NCI-H1048 (cell line): ENCODE measurements at places on chromosomes 6 and 20.

- DNase-seq, result no peak
Measured at GRCh38 chr20:910132-910869, 5.8 kb downstream of the ANGPT4 start.

DNA sequence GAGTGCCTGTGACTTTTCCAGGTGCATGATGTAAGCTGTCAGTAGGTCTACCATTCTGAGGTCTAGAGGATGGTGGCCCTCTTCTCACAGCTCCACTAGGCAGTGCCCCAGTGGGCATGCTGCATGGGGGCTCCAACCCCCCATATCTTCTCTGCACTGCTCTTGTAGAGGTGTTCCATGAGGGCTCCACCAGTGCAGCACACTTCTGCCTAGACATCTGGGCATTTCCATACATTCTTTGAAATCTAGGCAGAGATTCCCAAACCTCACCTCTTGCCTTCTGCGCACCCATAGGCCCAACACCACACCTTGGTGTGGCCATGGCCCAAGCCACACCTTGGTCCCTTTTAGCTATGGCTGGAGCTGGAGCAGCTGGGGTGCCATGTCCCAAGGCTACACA lies 66.3 kb downstream of the VTA1 start:
- DNase-seq, result no peak

DNA sequence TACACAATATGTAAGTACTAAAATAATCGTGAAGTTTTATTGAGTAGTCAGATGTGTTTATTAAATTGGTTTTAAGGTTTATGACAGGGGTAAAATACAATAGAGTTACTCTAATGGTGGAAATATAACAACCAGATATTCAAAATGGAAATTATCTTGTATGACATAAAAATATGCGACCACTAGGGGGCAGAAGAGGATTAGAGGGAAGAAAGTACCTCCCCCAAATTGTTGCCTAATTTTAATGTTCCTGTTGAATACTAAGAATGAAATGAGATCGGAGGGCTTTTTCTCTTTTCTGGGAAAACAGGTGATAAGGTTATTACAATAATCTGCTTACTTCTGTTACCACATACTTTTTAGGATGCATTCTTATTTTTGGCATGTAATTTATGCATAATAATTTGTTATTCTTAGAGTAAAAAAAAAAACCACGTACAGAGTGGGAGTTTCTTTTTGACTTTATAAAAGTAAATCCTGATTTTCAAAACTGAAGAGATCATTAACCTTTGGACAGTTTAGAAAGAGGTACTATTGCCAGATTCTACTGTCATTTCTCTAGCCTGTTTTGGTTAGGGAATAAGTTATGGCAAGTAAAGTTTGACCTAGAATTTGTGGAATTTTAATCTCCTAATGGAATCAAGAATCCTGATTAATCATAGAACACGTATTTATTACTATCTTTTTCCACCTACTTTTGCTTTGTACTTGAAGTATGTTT lies 159.2 kb downstream of the CD109 start:
- DNase-seq, result peak; percentile 36

- DNase-seq, result no peak
Measured at GRCh38 chr6:16505711-16506357, 255.4 kb downstream of the ATXN1 start.

- no peak for DNase-seq
Measured at GRCh38 chr6:29968130-29968529, 25.8 kb downstream of the HLA-A start.

GRCh38 chr6:91743756-91744155 lies 1156.9 kb upstream of the MAP3K7 start:
- no peak for DNase-seq

- no peak for DNase-seq
Measured at GRCh38 chr20:1327827-1328679, 886 bp downstream of the SDCBP2 start.

DNA sequence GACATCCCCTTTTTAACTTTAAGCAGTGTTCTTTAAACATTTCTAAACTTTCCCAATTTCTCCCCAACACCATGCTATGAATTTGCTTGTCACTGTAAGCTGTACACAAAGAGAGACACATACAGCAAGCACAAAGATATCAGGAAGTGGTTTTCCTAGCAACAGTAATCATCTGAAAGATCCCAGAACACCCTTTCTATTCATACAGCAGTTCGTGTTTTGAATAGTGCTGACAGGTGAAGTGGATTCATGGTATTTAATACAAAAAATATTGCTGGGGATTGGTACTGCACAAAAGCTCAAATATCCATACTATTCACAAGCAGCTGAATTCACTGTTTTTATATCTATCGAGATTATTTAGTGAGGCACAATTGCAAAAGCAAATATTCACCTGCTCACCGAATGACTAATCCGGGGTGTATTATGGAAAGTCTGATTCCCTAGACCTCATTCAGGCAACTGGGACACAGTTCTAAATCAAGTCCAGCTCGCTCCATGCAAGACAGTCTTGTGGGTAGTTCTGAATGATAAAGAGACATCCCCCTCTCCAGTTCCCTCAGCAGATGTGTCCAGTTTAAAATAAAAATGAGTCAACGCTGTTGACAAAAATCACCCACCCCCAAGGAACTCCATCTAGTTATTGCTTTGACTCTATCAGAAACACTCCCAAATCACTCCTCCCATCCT lies 107.1 kb upstream of the TSHZ2 start:
- no peak for DNase-seq

GRCh38 chr20:25005220-25005619 lies 12.7 kb upstream of the APMAP start:
- DNase-seq, result no peak

DNA sequence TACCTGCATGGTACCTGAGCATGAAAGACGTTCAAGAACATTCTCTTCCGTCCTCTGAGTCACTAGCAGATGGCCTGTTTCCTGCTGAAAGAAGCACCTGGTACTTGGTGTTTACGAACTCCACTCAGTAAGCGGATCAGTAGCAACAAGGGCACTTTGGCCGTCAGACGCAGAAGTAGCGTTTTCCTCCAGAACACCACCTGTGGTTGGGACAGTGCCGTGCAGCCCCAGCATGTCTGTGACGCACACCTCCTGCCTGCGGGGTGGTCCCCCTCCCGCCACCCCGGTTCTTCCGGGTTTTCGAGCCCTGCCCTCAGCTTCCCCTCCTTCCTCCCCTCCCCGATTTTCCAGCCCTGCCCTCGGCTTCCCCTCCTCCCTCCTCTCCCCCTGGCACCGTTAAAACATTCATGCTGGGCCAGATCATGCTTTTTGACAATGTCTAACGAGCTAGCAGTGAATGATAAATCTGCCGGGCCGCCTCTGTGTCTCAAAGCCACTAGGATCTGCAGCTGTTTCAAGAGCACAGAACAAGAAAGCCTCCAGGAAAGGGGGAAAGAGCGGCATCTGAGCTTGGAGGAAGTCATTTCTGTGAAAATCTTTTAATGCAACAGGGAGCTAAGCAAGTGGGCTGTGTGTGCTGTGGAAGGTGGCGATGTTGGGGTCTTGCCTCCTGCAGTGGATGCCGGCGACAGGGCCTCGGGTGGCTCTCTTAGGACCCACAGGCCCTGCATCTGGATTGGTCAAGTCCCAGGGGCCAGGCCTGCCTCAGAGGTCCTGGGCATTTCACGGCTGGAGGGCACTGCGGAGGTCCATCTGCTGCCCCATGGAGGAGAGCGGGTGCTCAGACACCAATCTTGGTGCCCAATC lies 207.9 kb downstream of the ERMARD start:
- no peak for DNase-seq

GRCh38 chr6:37821446-37821845 lies 1.9 kb downstream of the ZFAND3 start:
- DNase-seq, result no peak

GRCh38 chr20:47362361-47363219 lies 6.1 kb upstream of the ZMYND8 start:
- DNase-seq, result no peak

- DNase-seq, result no peak
Measured at GRCh38 chr6:140641412-140641811, 1267.0 kb upstream of the CITED2 start.

DNA sequence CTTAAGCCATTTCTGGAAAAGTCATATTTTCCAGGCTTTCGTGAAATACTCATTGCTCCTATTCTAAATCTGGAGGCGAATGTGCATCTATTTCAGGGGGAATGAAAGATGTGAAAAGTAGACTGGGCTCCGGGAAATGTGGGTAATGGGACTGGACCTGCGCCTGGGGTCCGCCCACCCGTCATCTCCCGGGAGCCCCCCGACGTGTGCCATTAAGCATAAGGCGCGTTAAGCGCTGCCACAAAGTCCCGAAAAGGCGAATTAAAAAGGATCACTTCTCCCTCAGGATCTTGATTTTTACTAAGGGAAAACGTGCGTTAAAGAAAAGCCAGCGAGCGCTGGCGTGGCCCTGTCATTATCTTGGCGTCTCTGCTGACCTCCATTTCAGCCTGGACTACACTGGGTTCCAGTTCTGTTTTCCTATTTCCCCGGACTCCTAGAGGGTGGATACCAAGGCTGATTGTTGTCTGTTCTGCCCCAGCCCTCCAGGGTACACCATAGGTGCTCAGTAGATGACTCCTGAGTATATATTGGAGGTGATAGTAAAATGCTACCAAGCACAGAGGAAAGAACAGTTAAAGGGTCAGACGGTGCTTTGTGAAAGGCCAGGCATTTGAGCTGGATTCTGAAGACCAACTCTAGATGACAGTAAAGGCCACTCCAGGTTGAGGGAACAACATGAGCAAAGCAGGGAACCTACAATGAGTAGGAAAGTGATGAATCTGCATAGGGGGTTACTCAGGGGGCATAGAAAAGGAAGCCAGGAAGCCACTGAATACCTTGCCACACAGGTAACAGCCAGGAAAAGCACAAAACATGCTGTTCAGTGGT lies 89.2 kb upstream of the ARID1B start:
- DNase-seq, result no peak

DNA sequence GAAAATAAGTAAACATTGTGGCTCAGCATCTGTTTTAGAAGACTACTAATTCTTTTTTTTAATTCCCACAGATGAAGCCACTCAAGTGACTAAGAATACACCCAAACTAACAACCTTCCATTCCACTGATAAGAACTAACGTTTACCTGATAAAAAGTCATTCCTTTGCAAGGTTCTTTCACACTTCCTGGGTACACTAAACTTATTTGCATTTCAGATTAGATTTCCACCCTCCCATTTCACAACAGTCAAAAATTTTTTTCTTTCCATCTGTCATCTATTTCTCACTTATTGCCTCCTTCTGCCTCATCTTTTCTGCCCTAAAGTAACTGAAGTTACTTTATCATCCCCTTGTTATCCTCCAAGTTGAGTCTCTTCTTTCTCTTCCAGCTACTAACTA lies 20.3 kb downstream of the MBOAT1 start:
- no peak for DNase-seq

- no peak for DNase-seq
Measured at GRCh38 chr6:30985490-30985889, 2.0 kb downstream of the MUC21 start.

DNA sequence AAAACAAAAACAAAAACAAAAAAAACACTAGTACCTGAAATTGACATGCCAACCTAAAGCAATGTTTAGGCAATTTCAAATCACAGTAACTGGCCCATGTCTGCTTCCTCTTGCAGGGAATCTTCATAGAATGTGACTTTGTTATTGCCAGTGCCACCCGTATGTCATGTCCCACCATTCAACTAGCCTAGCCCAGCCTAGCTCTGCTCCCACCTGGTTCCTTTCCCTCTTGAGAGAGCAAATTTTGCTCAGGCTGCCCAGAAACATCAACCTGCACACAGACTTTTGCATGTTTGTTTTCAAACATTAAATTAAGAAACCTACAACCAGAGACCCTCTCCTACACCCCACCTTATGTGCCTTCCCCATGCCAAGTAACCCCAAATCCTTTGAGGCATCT lies 124.8 kb upstream of the SLC2A12 start:
- DNase-seq, result no peak

DNA sequence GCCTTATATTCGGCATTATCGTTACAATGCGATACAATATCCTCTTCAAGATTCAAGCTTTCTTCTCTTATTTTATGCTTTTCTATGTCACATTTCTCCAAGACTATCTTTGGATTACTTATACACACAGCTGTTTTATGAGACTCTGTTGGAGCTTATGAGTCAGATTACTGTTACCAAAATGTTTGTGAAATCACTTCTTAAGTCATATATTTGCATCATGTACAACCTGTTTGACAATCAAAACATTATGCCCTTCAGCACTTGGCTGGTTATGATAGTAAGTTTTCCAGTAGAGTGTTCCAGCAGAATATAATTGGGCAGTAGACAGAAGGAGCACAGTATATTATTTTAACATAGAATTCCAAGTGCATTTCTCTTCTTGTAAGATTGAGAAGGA lies 35.2 kb downstream of the BMP6 start:
- no peak for DNase-seq

DNA sequence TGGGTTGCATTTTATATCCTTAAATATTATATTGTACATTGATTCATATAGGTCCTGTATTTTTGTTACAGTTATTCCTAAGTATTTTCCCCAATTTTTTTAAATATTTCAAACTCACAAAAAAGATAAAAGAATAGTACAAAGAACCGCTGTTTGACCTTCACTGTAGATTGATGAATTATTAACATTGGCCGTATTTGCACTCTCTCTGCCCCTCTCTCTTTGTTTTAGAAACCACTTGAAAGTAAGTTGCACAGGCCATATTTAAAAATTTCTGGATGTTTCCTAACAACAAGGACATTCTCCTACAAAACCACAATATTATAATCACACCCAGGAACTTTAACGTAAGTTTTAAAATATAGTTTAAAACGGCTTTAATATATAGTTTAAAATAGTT lies 72.0 kb upstream of the DUSP22 start:
- no peak for DNase-seq

DNA sequence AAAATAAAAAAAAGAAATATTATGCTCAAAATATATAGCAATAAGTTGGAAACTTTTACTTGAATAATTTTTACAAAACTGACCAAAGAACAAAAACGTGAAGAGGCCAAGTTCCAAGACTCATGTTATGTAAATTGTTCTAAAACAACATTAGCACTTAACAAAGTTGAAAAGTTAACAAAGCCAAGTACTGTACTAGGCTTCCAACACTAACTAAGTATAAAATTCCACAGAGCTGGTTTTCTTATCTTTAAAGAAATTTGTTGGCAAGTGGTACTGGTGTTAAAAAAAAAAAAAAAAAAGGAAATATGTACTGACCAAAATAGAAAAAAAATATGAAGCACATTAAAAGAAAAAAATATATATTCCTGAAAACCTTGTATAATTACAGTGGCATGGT lies 127.8 kb downstream of the SLC16A10 start:
- no peak for DNase-seq

DNA sequence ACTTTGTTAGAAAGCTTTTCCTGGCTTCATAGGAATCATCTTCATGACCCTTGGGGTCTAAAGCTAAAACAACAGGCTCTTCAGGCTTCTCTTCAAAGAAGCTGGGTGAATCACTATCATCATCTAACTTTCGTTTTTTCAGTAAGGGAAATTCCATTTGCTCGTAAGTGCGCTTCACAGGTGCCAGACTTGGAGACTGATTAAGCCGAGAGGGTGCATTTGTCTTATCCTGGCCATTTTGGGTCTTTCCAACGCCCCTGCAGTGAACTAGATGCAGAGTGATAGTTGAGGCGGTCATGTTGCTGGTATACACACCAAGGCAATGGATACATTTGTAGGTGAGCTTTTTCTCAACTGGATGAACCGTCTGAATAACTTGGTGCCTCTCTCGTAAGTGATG lies 38.8 kb downstream of the ADNP start:
- no peak for DNase-seq
